ENCODE measurements at places on chromosomes 5 and 9. TPM values are rescaled to one million over a fixed set of nuclear protein-coding genes. Genes with fewer than 3 reads are reported as not detected.

The RANBP6 gene
- 27.2 TPM for total RNA-seq

The CXCL14 gene
- total RNA-seq: not detected

The TRIM7 gene
- total RNA-seq: 10.5 TPM

The RABGAP1 gene
- total RNA-seq: 45.3 TPM

The RASA1 gene
- 37.7 TPM for total RNA-seq

The SOHLH1 gene
- total RNA-seq: not detected

The SLC36A1 gene
- total RNA-seq: 8.1 TPM

The SOWAHA gene
- total RNA-seq: not detected

The ELAVL2 gene
- 0.12 TPM for total RNA-seq

The DPYSL3 gene
- 118 TPM for total RNA-seq

The CAVIN4 gene
- total RNA-seq: 1.2 TPM

The ADAMTS13 gene
- 1.8 TPM for total RNA-seq

The PCDHB10 gene
- 0.66 TPM for total RNA-seq
